ENCODE measurements at places on chromosomes 7 and 10. TPM values are rescaled to one million over a fixed set of nuclear protein-coding genes. Genes with fewer than 3 reads are reported as not detected.

Gene INMT
- total RNA-seq: 0.32 TPM

GRCh38 chr7:150405584-150406311 lies 26.6 kb downstream of the ZNF775 start:
- no peak for DNase-seq

DNA sequence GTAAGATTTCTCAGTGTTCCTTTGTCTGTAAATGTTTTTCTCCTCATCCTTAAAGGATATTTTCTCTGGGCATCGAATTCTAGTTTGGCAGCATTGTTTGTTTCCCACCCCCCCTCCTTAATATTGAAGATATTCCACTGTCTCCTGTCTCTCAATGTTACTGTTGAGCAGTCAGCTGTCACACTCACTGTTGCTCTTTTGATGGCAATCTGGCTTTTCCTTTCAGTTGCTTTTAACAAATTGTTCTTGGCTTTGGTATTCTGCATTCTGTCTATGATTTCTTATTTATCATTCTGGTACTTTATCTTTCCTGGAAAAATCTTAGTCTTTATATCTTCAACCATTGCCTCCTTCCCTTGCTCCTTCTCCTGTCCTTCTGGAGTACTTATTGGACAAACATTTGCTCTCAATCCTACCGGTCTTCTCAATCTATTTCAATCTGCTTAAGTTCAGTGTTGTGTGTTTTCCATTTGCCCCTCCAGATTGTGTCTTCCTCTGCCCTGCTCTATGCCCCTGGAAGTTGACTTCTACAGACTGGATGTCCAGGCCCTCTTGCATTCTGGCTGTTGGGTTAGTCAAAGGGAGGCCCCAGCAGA lies 9.3 kb upstream of the GTPBP4 start:
- DNase-seq: no peak

DNA sequence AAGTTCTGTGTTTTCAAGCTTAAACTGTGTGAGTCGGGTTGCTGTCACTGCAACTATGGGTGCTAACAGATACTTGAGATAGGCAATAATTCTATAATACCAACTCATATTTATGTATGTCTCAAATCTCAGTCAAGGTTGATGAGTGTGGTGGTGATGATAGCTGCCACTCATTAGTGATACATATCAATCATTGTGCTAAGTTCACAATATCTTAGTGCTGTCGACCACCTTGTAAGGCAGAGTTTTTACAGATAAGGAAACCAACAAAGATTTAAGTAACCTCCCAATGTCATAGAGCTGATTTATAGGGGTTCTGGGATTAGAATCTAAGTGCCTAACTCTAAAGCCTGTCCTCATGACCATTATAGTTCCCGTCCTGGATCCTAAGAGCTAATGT lies 82.5 kb downstream of the ELAPOR2 start:
- DNase-seq: no peak

Gene CNPY1
- not detected for total RNA-seq

Gene FGF8
- 2.7 TPM for total RNA-seq

DNA sequence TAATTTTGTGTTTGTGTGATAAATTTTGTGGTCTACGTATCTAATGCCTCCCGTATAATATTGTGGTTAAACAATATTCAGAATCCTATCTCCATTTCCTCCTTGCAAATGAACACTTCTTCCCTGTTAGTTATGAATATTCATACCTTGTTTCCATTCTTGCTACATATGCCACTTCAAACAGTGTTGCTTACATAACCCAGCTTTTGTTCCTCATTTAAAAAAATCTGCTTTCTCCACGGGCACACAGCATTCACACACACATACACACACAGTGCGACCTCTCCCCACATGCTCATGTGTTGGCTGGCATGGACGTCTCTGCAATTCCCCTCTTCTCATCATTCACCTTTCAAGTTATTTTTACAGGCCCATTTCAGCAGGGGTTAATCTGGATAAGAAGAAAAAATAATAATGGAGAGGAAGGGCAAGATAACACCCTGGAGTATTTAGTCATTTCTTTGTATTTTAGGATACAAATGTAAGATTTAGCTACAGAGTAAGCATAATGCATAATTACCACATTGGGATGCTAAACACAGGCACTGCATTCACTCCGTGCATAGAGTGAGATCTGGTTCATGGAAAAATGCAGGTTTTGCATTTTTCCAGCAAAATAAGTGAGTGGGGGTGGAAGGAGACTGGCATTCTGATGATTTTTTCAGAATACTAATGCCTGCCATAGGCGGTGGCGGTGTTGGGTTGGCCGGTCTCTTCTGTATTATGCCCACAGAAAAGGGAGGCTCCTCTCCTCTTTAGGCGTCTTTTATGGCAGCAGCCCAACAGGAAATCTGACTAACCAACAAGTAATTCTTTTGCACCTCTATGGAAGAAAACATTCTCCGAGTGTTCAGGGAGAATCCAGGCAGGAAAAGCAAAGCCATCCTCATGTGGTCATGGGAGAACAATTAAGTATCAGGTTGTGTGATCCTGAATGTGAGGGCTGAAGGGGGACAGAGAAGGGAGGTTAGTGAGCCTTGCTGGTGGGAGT lies 31.7 kb upstream of the ELMO1 start:
- no peak for DNase-seq

- no peak for DNase-seq
Measured at GRCh38 chr7:32158076-32158475, 87.9 kb upstream of the PDE1C start.

Gene TMEM176B
- total RNA-seq: 0.42 TPM

GRCh38 chr7:102292813-102293798 lies 6.4 kb downstream of the SH2B2 start:
- no peak for DNase-seq

Gene CFAP58
- total RNA-seq: 0.91 TPM

GRCh38 chr10:69639291-69640195 lies 9.5 kb downstream of the FAM241B start:
- peak; percentile 65 for DNase-seq

DNA sequence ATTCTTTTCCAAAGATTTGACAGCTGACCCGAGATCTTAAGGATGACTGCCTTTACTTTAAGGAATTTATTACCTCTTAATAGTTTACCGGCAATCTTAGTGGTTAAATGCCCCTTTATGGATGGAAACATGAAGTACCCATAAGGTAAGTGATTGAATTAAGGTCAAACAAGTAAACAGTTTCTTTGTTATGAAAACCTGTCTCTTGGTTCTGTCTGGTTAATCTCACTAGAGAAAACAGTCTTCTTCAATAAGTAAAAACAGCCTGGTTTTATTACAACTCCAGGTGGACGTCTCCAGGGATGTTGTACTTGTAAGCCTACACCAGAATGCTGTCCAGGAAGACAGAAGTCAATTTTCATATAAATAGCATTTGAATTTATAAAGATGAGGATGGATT lies 161.8 kb upstream of the MTPN start:
- no peak for DNase-seq

- no peak for DNase-seq
Measured at GRCh38 chr10:133260895-133261725, 15.6 kb downstream of the ADAM8 start.

DNA sequence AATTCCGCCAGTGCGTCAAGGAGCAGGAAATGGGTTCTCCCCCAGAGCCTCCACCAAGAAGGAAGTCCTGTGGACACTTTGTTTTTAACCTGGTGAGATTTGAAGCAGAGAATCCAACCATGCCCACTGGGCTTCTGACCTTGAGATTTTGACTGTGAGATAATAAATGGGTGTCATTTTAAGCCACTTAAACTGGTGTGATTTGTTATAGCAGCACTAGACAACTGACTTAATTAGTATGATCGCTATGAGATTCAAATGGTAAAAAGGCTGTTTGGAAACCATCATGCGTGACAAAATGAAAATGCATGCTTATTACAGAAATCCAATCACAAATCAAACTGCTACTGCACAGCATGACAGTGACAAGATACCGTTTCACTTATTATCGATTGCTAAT lies 98.0 kb downstream of the ADAM12 start:
- no peak for DNase-seq

GRCh38 chr7:81761821-81762220 lies 8.0 kb downstream of the HGF start:
- DNase-seq: no peak

Data from HCT116 (cell line).